ENCODE measurements at places on chromosomes 1 and 21.
A peak's percentile ranks its signal among the peaks of the same experiment; 100 is the strongest.

GRCh38 chr1:169868978-169869377, 24.7 kb downstream of the SCYL3 start:
- no peak for DNase-seq

DNA sequence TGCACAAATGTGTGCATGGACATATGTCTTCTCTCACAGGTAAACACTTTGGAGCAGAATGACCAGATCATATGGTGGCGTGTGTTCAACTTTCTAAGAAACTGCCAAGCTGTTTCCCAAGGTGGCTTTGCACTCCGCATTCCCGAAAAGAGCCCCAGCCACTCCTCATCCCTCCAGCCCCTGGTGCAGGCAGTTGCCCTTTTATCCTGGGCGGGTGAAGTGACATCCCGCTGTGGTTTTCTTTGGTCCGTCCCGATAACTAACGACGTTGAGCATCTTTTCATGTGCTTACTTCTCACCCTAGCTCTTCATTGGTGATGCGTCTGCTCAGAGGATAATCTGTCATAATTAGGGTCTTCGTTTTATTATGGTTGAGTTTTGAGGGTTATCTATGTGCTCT, 612.5 kb downstream of the MATN1 start:
- DNase-seq, result no peak

DNA sequence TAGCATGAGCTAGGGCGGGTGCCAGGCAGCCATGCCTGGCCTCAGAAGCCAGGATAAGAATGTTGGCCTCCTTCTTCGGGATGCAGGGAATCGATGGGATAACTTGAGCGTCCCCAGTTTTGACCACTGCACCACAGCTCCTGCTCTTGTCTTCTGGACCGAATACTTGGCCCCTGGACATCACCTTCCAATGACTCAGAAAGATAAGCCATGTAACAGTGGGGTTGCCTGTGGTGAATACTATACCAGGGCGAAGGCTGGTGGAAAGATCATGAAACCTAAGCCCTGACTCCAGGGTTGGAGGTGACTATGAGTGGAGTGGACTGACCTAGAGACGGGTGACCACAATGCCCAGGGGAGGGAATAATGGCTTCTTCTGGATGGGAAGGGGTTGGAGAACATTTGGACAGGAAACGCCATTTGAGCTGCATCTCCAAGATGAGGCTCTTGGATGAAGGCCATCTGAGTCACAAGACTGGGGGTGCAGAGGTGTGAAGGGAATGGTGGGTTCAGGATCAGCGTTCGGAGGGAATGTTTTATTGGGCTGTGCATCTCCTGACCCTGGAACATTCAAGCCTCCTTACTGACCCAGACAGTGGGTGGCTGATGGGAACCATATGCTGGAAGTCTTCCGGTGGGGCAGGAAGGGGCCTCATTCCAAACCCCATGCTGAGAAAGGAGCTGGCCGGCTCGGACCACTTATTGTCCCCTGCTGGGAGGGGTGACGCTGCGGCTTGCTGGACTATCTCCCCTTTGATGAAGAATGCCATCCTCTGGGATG, 18.5 kb upstream of the KCNE2 start:
- DNase-seq, result peak; percentile 9

GRCh38 chr1:75671708-75672107, 52.8 kb upstream of the ACADM start:
- DNase-seq, result no peak

GRCh38 chr21:34702341-34703170, 33.8 kb downstream of the CLIC6 start:
- DNase-seq, result peak; percentile 96

DNA sequence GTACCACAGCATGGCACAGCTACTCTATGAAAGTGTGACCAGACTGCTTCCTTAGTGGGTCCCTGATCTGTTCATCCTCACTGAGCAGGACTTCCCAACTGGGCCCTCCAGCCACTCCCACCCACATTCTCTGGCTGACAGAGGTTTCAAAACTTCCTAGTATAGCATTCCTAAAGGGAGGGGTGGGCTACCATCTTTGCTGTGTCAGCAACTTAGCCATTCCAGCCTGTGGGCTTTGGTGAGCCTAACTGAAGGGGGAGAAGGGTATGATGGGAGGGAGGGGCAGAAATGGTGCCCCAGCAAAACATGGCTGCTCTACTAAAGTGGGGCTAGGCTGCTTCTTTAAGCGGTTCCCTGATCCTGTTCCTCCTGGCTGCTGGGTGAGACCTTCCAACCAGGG, 265.2 kb upstream of the ADGRL4 start:
- DNase-seq, result no peak

- no peak for DNase-seq
Observed at GRCh38 chr1:105083611-105084010, 1333.9 kb downstream of the AMY1C start.

DNA sequence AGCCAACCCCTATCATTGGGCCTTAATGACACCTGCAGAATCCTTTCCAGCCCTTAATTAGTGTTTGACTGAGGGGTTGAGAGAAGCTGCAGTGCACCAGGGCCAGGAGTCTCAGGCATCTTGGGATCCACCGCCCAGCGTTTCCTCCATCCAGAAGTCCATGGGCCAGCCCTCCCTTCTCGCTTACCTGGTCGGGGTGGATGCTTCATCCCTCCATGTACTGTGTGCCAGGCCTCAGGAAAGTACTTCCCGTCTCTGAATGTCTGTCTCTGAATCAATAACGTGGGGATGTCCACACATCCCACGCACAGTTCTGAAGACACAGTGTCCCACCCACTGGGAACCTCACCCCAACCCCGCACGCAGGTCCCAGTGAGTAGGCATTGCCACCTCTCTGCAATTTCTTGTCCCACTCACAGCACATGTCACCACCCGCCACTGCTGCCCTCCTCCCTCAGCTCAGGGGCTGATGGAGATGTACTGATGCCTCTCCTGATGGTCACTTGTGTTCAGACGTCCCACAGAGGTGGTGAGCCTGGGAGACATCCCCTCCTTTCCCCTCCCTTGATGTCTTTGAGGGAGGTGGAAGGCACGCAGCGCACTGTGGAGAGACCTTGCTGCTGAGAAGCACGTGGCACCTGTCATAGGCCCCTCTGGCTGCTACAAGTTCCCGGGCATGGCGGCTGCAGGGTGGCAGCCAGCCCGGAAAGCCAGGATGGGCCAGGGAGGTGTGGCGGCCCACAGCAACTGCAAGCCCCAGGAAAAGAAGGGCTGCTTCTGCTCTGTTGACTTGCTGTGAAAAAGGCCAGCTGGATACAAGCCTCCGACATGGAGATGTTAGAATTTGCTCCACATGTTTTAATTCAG, 29.4 kb upstream of the PRSS38 start:
- DNase-seq, result no peak
